ENCODE measurements at places on chromosomes 1 and 21.

- DNase-seq, result no peak
Observed at GRCh38 chr1:149846042-149846441, 53.3 kb upstream of the BOLA1 start.

GRCh38 chr1:156356875-156357534 is 12.0 kb upstream of the RHBG start:
- DNase-seq, result peak; percentile 5

GRCh38 chr1:177650947-177651346 is 318.9 kb downstream of the SEC16B start:
- no peak for DNase-seq

DNA sequence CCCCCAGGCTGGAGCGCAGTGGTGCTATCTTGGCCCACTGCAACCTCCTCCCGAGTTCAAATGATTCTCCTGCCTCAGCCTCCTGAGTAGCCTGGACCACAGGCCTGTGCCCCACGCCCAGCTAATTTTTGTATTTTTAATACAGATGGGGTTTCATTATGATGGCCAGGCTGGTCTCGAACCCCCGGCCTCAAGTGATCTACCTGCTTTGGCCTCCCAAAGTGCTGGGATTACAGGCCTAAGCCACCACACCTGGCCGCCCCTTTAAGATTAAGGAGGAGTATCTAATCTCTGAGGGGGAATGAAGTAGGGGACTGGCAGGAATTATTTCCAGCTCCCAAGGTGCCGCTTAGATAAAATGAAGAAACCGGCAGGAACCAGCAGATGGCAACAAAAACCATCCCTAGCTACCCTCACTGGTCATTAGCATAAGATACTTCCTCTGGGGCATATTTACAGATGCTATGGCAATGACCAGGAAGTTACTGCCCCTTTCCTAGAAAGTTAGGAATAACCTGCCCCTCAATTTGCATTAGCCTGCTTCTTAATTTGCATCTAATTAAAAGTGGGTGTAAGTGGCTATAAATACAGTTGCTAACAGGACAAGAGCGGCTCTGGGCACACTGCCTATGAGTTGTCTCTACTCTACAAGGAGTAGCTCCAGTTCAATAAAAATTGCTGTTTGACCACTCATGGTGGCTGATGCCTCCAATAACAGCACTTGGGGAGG is 7.1 kb upstream of the NSUN4 start:
- no peak for DNase-seq

- no peak for DNase-seq
Observed at GRCh38 chr1:209761011-209761635, 5.3 kb downstream of the TRAF3IP3 start.

- DNase-seq, result peak; percentile 47
Observed at GRCh38 chr1:51878308-51878615, 265 bp downstream of the NRDC start.

- no peak for DNase-seq
Observed at GRCh38 chr21:39660191-39660980, 47.6 kb downstream of the B3GALT5 start.

- DNase-seq, result no peak
Observed at GRCh38 chr1:97904534-97904933, 16.3 kb downstream of the DPYD start.

DNA sequence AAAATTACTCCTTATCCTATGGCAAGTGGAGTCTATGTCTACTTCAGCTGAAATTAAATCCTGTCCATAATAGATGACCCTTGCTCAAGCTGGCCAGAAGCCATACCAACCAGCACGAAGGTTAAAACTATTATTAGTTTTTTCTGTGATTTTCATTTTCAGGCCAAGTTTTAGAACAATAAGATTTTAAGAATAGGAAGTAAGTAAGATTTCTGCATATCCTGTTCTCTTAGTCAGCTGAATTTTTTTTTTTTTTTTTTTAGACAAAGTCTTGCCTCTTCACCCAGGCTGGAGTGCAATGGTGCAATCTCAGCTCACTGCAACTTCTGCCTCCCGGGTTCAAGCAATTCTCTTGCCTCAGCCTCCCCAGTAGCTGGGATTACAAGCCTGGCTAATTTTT is 6.1 kb upstream of the RBP7 start:
- no peak for DNase-seq

- no peak for DNase-seq
Observed at GRCh38 chr1:23644555-23644866, 47.1 kb upstream of the RPL11 start.

GRCh38 chr1:23101887-23102286 is 66.8 kb downstream of the LUZP1 start:
- DNase-seq, result no peak

DNA sequence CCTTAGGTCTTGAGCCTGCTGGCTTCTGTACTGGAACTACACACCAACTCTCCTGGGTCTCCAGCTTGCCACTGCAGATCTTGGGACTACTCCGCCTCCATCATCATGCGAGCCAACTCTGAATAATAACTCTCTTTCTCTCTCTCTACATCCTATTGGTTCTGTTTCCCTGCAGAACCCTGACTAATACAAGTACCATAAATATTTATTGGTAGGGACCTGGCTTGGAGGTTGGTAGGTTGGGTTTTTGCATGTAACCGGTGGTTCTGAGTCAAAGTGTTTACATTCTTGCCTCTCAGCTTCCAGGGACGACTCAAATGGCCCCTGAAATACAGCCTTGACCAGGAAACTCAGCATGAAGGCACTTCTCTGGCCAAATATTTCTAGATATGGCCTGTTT is 110.4 kb downstream of the KCND3 start:
- DNase-seq, result no peak
